ENCODE measurements at places on chromosomes 12 and 14.

DNA sequence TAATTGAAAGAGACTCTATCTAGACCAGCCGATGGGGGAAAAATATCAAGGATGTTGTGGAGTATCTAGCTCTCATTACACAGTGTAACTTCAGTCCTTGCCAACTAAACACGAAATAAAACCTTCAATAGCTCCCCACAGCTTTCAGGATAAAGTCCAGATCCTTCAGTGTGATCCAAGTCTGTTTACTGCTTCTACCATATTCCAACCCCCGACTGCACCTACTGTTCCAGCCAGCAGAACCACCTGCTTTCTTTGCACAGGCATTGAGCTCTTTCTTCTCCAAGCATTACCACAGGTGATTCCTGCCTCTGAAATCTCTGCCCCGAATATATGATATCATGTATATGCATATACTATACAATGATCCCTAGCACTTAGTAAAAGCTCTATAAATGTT lies 2.2 kb upstream of the LRRC23 start:
- DNase-seq, result no peak

DNA sequence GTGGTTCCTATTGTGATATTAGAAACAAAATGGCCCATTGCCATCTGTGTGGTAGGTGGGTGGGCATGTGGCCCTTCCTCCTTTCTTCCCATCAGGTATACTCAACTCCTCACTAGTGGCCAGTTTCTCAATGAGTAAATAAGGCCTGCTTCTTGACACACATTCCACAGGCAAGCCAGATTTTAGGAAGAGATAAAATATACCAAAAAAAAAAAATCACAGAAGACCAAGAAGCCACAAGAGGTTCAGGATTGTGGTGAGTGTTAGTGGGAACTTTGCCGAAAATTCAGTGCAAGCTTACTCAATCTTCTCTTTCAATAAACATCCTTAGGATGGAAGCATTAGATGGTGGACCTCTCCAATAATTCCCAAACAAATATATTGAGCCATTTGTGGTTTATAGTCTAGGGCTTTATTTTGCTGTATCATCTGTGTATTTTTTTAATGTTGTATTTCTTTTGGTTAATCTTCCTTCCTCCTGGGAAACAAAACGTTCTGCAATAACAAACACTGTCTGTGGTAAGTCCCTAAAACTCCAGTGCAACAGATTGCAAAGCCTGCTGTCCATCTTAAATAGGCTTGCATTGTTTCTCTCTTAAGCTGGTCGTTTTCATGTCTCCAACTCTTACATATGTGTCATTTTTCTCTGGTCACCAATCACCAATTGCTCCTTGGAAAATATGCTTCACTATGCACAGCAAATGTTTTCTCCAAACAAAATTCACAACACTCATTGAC lies 289.9 kb upstream of the KITLG start:
- no peak for DNase-seq

- no peak for DNase-seq
Measured at GRCh38 chr14:30143627-30144026, 216.0 kb upstream of the PRKD1 start.

DNA sequence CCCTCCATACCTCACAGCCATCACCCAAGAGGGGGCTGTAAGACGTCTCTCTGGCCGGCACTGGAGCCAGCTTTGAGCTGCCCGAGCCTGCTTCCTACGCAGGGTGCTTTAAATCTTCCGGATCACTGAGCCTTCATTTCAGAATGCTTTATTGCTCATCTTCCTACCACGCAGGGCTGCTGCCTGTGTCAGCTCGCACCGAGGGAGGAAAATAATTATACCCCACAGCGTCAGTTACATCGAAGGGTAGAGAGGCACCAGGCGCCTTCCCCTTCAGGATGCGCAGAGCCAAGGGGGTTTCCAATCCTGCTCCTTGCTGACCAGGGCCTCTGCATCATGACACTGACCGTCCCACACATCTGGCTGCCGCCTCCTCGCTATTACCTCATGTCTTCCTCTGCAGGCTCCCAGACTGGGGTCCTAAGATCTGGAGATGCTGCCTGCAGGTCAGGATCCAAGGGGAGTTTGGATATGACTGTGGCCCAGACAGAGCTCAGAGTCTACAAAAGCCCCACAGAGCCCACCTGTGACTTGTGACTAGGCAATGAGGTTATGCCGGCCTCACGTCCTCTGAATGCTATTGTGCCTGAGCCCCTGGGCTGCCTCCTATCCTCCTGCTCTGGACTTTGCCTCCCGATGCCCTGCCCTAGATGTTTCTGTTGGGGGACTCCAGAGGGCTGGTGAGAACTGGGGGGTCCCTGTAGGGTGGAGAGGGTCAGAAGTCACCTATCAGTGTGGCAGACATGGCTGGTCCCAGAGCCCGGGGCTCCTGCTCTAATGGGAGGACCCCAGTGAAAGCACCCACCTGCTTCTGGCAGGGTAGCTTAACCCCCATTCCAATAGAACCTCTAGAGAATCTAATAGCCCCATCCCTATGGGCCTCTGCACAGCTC lies 220.3 kb upstream of the RTL1 start:
- DNase-seq, result no peak

- no peak for DNase-seq
Measured at GRCh38 chr14:90034835-90035525, 26.8 kb upstream of the KCNK13 start.

- no peak for DNase-seq
Measured at GRCh38 chr12:41310367-41310766, 122.2 kb downstream of the PDZRN4 start.

DNA sequence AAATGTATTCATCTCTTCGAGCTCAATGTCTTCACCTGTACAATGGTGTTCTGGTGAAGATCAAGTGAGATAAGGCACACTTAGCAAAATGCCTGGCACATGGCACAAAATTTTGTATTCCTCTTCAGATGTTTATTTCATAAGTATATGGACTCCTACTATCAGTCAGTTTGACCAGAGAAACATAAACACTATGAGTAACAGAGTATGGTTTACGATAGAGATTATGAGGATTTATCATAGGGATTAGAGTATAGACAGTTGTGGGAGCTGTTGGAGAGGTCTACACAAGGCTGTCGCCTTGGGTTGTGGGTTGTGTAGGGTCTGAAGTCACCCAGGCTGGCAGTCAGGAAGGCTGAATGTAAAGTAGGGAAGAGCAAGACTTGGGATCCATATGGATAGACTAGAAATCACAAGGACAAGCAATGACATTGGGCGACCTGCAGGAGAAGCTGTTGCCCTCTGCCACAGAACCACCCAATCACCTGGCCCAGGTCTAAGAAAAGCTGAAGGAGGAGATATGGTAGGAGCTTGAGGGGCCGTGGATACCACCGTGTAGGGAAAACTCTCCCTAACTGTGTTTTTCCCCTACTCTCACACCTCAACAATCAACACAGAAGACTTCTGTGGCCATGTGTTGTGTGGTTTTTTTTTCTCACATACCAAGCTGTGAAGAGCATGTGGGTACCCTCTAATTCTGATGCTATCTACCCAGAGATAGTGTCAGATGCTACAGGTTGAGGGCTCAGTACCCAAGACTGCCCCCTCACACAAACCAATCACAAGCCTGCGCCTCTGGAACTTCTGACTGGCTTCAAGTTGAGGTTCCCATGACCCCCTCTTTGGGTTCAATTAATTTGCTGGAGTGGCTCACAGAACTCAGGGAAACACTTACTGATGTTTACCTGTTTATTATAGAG lies 27.2 kb upstream of the RESF1 start:
- DNase-seq, result no peak

DNA sequence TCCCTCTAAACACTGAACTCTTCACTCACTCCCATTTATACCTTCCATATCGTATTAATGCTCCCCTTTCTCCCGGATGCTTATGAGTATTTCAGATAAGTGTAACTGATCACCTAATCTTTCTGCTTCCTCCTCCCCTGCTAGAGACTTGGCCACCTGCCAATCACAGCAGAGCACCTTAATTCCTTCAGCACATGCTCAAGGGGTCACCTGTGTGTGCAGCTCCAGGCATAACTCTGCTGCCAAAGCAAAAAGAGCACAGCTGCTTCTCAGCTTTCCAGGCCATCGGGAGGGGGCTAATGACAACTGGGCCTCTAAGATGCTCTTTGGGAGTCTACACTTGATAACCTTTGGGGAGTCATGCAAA lies 106.9 kb upstream of the DYRK2 start:
- DNase-seq, result peak; percentile 80

DNA sequence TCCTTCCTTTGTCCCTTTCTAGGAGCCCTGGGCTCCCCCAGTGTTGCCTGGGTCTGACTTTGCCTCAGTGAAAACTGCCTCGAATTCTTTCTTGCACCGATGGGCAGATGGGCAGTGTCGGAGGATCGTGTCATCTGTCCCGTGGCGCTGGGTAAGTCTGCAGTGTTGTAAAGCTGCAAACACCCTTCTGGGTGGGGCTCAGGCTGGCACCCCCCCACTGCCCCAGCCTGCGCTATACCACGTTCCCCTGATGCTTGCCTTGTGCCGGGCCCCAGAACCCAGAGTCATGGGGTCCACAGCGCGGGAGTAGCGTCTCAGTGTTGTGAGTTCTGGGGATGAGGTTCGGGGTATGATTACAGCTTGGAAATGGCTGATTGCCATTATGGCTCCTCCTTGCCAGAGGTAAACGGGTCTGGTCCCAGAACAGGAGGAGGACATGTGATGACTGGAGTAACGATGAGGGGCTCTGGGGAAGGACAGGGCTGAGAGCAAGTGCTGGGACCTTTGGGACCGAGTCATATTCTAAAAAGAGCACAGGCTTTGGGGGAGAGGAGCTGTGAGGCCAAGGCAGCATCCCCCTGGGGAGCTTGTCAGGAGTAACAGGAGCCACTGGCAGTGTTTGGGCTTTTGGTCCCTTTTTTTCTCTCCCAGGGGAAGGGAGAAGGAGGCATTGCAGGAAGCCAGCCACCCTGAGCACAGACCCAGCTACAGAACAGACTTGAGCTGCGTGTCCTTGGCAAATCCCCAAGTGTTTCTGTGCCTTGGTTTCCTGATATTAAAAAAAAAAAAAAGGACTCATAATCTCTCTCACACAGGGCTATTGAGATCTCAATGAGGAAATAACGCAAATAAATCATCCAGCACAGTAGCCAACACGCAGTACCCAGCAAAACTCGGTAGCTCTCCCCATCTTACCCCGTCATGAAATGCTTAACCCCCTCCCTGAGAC lies 4.3 kb downstream of the RTL1 start:
- DNase-seq, result no peak

- peak; percentile 88 for DNase-seq
Measured at GRCh38 chr12:10466311-10466710, 13.1 kb upstream of the KLRC1 start.

GRCh38 chr12:104752016-104752415 lies 206.1 kb downstream of the SLC41A2 start:
- DNase-seq, result no peak

DNA sequence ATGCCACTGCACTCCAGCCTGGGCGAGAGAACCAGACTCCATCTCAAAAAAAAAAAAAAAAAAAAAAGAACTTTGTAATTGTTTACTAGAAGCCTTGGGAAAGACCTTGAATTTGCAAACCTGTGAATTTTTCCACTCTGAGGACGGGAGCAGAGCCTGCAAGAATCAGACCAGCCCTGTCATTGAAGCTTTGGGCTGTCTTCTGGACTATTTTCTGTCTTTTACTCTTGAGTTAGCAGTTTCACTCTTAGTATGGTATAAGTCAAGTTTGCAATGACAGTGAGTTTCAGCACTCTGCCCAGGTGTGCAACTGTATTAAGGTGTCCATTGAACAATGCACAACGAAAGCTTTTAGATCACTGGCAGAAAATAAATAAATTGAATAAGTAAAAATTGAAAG lies 81.4 kb upstream of the KRAS start:
- no peak for DNase-seq

DNA sequence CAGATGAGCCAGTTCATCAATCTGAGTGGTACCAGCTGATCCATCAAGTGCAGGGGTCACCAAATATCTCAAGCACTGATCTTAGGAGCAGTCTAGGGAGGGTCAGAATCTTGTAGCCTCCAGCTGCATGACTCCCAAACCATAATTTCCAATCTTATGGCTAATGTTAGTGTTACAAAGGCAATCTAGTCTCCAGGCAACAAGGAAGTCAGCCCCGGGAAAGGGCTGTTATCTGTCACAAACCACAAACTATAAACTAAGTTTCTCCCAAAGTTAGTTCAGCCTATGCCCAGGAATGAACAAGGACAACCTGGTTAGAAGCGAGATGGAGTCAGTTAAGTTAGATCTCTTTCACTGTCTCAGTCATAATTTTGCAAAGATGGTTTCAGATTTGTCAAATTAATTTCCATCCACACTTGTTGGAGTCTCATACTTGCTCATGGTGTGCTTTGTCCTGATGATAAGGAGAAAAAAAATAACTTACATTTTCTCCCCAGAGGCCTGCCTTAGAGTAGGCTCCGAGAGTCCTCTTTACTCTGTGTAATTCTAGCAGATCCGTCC lies 3.9 kb upstream of the ABHD4 start:
- no peak for DNase-seq

- no peak for DNase-seq
Measured at GRCh38 chr14:75697918-75698317, 36.9 kb downstream of the TTLL5 start.

DNA sequence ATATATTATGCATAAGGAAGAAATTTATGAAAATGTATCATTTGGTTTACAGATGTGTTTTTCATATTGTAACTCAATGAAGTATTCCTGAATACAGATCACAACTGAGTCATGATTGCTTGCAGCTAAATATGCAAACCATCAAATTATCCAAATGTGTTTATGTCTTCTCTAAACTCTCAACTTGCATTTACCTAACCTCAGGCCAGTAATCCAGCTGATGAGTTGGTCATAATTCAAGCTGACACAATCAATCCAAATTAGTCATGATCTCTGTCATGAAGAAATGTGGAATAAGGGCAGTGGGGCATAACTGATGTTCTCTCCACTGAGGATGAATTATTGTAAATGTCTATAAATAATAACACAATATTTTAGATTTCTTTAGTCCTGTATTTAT lies 104.8 kb upstream of the CNTN1 start:
- DNase-seq, result no peak

- no peak for DNase-seq
Measured at GRCh38 chr14:43316427-43316826, 1190.7 kb downstream of the FSCB start.

DNA sequence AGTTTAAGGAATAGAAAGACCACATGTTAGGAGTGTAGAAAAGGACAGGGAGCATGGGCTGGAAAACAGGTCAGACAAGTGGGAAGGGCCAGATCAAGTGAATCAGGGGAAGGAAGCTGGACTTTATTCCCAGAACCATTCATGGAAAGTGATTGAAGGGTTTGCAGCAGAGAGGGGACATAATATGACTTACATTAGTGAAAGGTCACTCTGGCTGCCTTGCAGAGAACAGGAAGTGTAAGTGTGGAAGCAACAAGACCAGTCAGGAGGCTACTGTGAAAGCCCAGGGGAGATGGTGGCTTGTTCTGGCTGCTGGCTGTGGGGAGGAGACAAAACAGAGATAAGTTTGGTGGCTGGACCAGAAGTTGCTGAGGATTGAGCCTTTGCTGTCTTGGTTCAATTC lies 69.1 kb downstream of the VCPKMT start:
- DNase-seq, result no peak

- no peak for DNase-seq
Measured at GRCh38 chr12:109744026-109744425, 30.4 kb downstream of the FAM222A start.

- no peak for DNase-seq
Measured at GRCh38 chr12:120680165-120680738, 6.7 kb upstream of the MLEC start.
